ENCODE measurements at places on chromosomes 1 and 21.

GRCh38 chr1:204996981-204997380 is 46.0 kb upstream of the CNTN2 start:
- DNase-seq, result no peak

- DNase-seq, result no peak
Measured at GRCh38 chr1:227994632-227995300, 12.0 kb upstream of the WNT3A start.

- DNase-seq, result no peak
Measured at GRCh38 chr21:32878661-32879060, 107.1 kb upstream of the PAXBP1 start.

GRCh38 chr1:64499966-64500365 is 30.0 kb downstream of the CACHD1 start:
- DNase-seq, result no peak

DNA sequence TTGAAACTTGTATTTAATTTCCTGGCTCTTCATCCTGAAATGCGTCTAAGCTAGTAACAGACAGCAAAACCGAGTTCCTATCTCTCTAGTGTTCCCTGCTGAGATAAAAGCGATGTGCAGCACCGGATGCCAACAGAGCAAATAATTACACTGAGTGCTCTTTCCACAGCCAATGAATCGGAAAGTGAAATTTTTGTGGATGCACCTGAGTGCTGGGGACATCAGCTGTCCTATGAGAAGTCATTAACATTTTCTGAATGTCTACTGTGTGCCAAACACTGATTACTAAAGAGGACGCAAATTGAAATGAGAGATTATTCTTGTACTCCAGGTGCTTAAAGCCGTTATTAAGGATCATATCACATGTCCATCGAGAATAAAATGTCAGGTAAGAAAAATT is 278.0 kb downstream of the RGS7 start:
- no peak for DNase-seq

- no peak for DNase-seq
Measured at GRCh38 chr1:174916846-174917245, 82.9 kb upstream of the CACYBP start.

GRCh38 chr1:51963592-51964308 is 26.8 kb downstream of the RAB3B start:
- no peak for DNase-seq

GRCh38 chr1:154276797-154277196 is 4.4 kb downstream of the HAX1 start:
- no peak for DNase-seq

DNA sequence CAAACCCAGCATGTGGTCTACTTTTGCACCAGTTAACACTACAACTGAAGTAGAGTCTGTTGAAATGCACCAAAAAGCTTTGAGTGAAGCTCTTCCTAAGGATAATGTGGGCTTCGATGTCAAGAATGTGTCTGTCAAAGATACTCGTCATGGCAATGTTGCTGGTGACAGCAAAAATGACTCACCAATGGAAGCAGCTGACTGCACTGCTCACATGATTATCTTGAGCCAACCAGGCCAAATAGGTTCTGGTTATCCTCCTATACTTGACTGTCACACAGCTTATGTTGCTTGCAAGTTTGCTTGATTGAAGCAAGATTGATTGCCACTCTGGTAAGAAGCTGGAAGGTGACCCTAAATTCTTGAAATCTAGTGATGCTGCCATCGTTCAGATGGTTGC is 85.2 kb downstream of the DENND1B start:
- DNase-seq, result no peak

DNA sequence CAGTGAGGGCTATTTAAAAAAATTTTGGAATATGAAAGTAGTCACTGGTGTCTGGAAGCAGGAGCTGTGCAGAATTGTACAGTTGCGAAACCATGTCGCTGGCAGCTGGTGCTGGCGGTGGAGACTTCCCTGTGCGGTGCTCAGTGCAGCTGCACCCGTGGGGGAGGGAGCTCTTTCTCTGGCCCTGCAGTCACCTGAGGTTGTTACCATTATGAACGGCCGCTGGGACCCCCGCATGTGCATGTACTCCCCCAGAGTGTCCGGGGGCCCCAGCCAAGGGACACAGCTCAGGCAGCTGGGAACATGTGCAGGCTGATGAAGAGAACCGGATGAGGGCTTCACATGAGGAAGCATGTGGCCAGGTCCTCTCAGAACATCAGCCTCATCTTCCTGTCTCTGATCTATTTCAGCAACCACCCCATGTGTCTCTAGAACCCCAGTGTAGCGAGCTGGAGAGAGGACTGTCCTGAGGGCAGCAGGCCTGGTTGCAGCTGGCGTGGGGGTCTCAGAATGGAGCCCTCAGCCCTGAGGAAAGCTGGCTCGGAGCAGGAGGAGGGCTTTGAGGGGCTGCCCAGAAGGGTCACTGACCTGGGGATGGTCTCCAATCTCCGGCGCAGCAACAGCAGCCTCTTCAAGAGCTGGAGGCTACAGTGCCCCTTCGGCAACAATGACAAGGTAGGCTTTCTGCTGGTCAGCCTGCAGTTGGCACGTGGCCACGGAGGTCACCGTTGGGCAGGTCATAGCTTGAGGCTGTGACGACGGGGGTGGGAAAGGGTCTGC is at the start of gene TRPM2:
TSS of gene TRPM2 (plus strand) at position 431 of the 780 bp plus-strand sequence. CDS start at position 511, 80 bp downstream.
- peak; percentile 8 for DNase-seq

DNA sequence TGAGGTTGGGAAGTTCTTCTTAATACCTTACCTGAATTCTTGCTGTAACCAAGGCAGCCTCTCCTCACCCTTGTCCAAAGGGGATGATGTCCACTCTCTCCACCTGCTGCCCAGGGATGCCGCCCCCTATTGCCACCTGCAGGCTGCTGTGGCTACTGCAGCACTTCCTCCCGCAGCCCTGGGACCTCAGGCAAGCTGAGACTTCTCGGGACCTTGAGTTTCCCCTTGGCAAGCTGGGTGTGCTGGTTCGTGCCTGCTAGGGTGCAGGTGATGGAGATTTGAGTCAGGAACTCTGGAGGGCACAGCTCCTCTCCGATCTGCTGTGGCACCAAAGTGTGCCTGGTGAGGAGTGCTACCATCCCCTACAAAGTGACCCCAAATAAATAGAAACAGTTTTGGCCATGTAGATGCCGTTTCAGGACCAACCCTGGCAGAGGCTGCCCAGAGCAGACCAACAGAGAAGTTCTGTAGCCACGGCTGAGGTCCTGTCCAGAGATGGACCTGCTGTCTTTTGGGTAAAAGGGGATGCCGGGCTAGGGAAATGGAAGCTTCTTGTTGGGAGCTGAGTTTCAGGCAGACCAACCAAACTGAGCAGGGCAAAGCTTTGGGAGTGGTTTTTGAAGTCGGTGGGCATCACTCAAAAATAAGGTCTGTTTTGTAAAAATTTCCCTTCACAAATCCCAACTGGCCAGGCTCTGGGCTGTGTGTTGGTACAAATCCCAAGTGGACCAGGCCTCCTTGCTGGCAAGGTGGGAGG is 31.7 kb downstream of the RUNX3 start:
- DNase-seq, result no peak

- no peak for DNase-seq
Measured at GRCh38 chr1:61005614-61006580, 76.5 kb upstream of the NFIA start.

GRCh38 chr21:33734818-33735217 is 92.5 kb downstream of the ITSN1 start:
- DNase-seq, result no peak

DNA sequence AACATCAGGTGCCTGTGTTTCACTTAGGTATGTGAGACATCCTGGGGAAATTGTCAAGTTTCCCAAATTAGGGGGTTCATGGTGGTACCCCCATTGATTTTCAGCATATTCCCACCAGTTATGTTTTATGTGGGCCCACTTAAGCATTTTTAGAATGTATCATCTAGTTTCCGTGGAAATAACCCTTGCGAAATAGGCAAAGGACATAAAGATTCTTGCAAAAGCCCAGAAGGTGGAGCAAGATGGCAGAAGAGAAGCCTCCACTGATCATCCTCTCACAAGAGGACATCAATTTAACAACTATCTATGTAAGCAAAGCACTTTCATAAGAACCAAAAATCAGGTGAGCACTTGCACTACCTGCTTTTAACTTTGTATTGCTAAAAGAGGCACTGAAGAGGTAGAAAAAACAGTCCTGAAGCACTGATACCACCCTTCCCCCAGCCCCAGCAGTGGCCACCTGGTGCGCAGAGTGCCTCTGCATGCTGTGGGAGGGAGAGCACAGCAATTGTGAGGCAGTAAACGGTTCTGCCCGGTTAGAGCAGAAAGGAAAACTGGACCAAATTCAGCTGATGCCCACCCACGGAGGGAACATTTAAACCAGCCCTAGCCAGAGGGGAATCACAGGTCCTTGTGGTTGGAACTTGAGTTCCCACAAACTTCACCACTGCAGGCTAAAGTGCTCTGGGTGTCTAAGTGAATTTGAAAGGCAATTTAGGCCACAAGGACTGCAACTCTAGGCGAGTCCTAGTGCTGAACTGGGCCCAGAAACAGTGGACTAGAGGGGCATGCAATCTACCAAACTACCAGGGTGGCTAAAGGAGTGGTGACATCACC is 23.2 kb downstream of the MCOLN2 start:
- no peak for DNase-seq

- DNase-seq, result no peak
Measured at GRCh38 chr1:58981392-58981791, 197.5 kb upstream of the JUN start.

DNA sequence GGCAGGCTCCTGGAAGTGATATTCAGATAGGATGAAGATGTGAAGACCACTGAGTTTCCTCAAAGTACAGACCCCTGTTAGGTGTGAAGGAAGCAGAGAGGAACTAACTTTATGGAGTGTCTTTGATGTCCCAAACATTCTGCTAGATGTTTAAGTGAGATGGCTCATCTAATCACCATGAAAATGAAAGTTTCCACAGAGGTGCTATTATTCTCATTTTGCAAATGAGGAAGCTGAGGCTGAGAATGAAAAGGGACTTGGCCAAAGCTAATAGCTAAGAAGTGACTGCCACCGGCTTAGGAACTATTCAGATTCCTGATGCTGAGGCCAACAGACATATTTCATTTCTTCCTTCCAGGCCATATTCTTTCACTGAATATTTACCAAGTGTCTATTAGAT is 45.9 kb upstream of the WLS start:
- no peak for DNase-seq

- DNase-seq, result no peak
Measured at GRCh38 chr1:31866450-31867032, 50.7 kb upstream of the SPOCD1 start.

DNA sequence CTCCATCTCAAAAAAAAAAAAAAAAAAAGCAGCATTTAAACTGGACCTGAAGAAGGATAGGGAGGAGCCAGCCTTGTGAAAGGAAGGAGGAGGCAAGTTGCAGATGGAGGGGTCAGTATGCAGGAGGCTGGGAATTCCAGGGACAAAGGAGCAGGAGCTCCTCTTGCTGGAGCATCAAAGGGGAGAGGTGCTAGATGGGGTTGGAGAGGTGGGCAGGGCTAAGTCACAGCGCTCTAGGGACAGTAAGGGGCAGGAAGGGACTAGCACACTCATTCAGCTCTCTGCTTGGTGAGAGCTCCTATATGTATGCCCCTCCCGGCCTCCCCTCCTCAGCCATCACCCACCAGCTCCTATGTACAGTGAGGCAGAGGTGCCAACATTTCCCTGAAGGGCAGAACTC is 26.8 kb downstream of the MAP7D1 start:
- no peak for DNase-seq

- no peak for DNase-seq
Measured at GRCh38 chr1:64527165-64527564, 57.2 kb downstream of the CACHD1 start.

DNA sequence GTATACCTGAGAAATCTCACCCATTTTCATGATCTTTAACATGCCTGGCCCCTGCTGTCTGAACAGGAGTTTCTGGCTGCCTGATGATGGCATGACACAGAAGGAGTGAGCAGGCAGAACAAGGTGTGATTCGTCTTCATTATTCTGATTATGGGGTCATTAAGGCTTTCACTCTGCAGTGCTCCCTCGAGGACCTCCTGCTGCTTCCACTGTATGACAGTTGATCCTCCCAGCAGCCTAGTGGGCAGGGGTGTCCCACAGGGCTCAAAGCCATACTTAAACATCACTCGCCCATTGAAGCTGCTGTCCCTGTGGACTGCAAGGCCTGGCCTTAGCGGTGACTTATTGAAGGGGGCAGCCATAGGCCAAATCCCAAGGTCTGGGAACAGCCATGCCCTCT is 12.7 kb upstream of the PARS2 start:
- DNase-seq, result no peak

DNA sequence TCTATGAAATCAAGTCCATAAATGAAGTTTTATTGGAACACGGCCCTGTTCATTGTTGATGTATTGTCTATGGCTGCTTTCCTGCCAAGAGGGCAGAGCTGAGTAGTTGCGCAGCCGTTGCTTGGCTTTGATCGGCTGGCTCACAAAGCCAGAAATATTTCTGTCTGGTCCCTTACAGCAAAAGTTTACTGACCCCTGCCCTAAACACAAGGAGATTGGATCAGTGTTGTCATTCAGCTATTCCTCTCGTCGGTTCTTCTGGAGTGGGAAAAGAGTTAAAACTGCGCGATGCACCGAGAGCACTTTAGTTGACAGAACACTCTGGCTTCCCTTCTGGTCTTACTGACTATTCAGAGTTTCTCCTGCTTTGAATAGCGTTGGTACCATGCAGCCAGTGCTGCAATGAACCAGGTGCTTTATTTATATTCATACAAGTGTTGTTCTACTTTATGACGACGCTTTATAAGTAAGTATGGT is 868 bp downstream of the ZBTB40 start:
- DNase-seq, result no peak

- peak; percentile 47 for DNase-seq
Measured at GRCh38 chr1:156656806-156657740, 15.2 kb downstream of the BCAN start.

- no peak for DNase-seq
Measured at GRCh38 chr1:235566084-235566483, 61.8 kb upstream of the B3GALNT2 start.

DNA sequence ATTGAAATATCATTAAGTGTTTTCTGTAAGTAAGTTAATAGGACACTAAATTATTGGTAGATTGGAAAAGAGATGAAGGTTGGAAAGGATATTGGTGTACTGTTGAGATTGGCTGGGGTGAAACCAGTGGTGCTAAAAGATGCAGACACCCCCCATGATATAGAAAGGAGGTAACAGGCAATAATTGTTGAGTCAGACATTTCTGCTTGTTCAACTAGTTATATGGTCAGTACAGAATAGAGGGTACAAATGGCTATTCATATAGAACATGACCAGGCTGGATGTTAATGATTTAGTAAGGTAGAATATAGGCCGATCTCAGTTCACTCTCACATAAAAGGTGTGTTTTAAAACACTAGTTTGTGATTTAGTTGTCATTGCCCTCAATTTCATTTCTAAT is 104.5 kb downstream of the POU2F1 start:
- DNase-seq, result no peak

- DNase-seq, result no peak
Measured at GRCh38 chr1:109948285-109948630, 36.3 kb upstream of the AHCYL1 start.
